Activated T-cell treated with anti-CD3 and anti-CD28 coated beads, Interleukin-2, amount 50 U/mL, for 72 hours (primary cell): ENCODE measurements at places on chromosomes 2 and 18. TPM values are rescaled to one million over a fixed set of nuclear protein-coding genes. Genes with fewer than 3 reads are reported as not detected.

The SPAG16 gene
- 9.0 TPM for total RNA-seq

The PCARE gene
- not detected for total RNA-seq

The MROH2A gene
- not detected for total RNA-seq

The FBXO48 gene
- 3.7 TPM for total RNA-seq

The CYP27C1 gene
- total RNA-seq, result not detected

GRCh38 chr2:143132355-143132754, 3.1 kb downstream of the ARHGAP15 start:
- peak overlapping the region; percentile 8 for H3K27ac ChIP-seq
- peak overlapping the region; percentile 97 for H3K4me3 ChIP-seq
- peaks cover 23% of the 10 kb centered on the region for H3K36me3 ChIP-seq

- H3K27me3 ChIP-seq, result peaks cover 18% of the 10 kb centered on the region
- no peak overlapping the region for H3K4me3 ChIP-seq
- no peak overlapping the region for H3K27ac ChIP-seq
- no peak for DNase-seq
Measured at GRCh38 chr2:217903142-217903858, 99.5 kb downstream of the TNS1 start.

GRCh38 chr18:52200406-52200805, 139.6 kb upstream of the DCC start:
- DNase-seq, result no peak
- no peak overlapping the region for H3K27ac ChIP-seq
- H3K4me1 ChIP-seq, result no peaks in the 10 kb centered on the region
- H3K36me3 ChIP-seq, result no peaks in the 10 kb centered on the region

- no peak for DNase-seq
- H3K36me3 ChIP-seq, result peaks cover 9% of the 10 kb centered on the region
- H3K4me1 ChIP-seq, result no peaks in the 10 kb centered on the region
- no peaks in the 10 kb centered on the region for H3K27me3 ChIP-seq
- H3K4me3 ChIP-seq, result no peak overlapping the region
- no peak overlapping the region for H3K27ac ChIP-seq
Measured at GRCh38 chr18:79151191-79151590, 82.0 kb downstream of the ATP9B start.

GRCh38 chr2:161992531-161992930, 81.5 kb downstream of the DPP4 start:
- H3K27ac ChIP-seq, result peak overlapping the region; percentile 96
- H3K27me3 ChIP-seq, result no peaks in the 10 kb centered on the region
- peak; percentile 54 for DNase-seq
- peaks cover 4% of the 10 kb centered on the region for H3K36me3 ChIP-seq

- no peaks in the 10 kb centered on the region for H3K27me3 ChIP-seq
- no peak overlapping the region for H3K27ac ChIP-seq
- DNase-seq, result no peak
- H3K36me3 ChIP-seq, result no peaks in the 10 kb centered on the region
- H3K4me1 ChIP-seq, result no peaks in the 10 kb centered on the region
Measured at GRCh38 chr2:70330476-70330875, 28.6 kb upstream of the FAM136A start.

DNA sequence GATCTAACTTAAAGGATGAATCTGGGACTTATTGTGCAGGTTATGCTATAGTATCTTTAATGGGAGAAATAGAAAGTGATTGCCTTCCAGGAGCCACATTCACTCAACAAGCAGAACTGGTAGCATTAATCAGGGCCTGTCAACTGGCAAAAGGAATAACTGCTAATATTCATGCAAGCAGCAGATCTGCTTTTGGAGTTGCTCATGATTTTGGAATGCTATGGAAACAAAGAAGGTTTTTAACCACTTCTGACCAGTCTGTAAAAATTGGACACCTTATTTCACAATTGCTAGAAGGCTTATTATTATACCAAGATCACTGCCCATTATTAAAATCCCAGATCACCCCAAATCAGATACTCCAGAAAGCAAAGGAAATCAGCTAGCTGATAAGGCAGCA, 200.4 kb downstream of the MREG start:
- peaks cover 4% of the 10 kb centered on the region for H3K27me3 ChIP-seq
- no peak overlapping the region for H3K4me3 ChIP-seq
- no peak for DNase-seq
- H3K4me1 ChIP-seq, result peaks cover 15% of the 10 kb centered on the region
- H3K27ac ChIP-seq, result no peak overlapping the region

- H3K4me1 ChIP-seq, result peaks cover 35% of the 10 kb centered on the region
- H3K4me3 ChIP-seq, result peak overlapping the region; percentile 8
- no peaks in the 10 kb centered on the region for H3K36me3 ChIP-seq
Measured at GRCh38 chr2:33320573-33320972, 155.9 kb upstream of the RASGRP3 start.

DNA sequence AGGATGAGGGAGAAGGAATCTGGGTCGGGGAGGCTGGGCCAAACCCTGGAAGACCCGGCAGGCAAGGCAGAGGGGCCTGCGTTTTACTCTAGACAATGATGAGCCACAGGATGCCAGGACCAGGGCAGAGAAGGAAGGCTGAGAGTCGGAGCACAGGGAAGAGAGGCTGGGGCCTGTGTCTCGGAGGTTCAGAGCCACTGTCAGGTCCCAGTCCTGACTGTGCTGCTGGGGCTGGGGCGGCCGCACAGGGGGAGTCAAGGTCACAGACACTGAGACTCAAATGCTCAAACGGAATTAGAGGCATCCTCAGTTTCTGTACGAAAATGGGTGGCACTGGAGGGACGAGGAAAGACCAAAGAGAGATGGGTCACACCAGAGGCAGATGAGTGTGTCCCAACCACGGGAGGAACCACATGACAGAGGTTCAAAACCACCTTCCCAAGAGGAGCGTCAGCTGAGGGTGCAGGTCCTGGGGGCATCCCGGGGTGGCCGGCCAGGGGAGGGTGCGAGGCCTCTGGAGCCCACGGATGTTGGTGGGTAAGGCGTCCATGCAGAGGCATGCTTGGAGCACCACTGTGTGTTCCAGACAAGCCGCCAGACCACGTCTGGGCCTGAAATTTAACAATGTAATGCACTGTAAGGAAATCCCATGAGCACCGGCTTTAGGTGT, 14.7 kb downstream of the HDAC4 start:
- peak overlapping the region; percentile 33 for H3K27ac ChIP-seq
- no peak overlapping the region for H3K4me3 ChIP-seq
- H3K4me1 ChIP-seq, result peaks cover 26% of the 10 kb centered on the region
- no peaks in the 10 kb centered on the region for H3K27me3 ChIP-seq

DNA sequence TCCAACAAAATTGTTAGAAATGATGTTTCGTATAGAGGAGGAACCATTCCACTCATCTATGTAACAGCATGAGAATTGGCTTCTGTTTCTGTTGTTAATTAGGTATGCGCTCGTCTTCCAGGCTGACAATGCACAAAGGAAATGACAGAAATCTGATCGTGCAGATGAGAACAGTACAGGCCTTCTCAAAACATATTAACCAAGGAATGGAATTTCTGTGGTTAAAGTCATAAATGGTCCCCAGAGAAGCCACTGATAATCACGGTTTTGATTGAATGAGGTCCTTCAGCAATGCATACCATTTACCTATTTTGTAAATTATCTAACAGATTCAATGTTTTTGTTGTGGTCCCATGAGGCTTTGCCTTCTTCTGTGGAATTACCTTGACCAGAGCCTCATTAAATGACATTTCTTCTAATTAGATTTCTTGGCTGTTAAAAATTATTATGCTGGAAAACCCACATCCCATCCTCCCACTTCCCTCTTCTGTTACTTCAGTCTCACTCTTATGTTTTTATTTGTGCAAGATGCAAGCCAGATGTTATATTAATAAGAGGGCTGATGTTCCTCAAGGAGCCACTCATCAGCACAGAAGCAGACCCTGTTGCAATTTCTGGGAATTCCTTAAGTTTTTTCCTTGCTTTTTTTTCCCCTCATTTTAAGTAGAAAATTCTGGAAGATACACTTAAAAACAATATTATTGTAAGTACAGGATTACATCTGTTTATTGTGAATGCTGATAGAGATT, 395.8 kb downstream of the PID1 start:
- H3K36me3 ChIP-seq, result no peaks in the 10 kb centered on the region
- H3K27me3 ChIP-seq, result no peaks in the 10 kb centered on the region
- H3K4me1 ChIP-seq, result no peaks in the 10 kb centered on the region

DNA sequence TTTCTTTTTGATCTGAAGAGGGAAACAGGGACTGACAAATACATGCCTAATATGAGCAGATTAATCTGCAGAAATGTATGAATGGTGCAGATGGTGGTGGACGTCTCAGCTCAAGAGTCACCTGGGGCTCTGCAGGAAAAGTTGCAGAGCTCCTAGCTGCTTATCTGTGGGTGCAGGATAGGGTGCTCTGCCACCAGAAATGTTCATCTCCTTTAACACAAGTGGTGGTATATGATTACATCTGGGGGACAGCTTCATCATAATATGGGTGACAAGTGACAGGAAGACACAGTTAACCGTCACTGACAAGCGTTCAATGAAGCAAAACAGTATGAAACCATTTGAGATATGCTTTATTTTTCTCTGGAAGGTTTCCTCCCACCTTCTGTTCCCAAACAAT, 121.2 kb upstream of the LINC00305 start:
- no peak for DNase-seq
- H3K4me3 ChIP-seq, result no peak overlapping the region
- no peaks in the 10 kb centered on the region for H3K27me3 ChIP-seq

GRCh38 chr2:121167411-121167810, 117.6 kb downstream of the TFCP2L1 start:
- no peak overlapping the region for H3K4me3 ChIP-seq
- H3K36me3 ChIP-seq, result peaks cover 6% of the 10 kb centered on the region
- no peak for DNase-seq
- H3K27me3 ChIP-seq, result no peaks in the 10 kb centered on the region

- peaks cover 67% of the 10 kb centered on the region for H3K27me3 ChIP-seq
- no peak for DNase-seq
- H3K4me1 ChIP-seq, result peaks cover 82% of the 10 kb centered on the region
- H3K4me3 ChIP-seq, result peak overlapping the region; percentile 71
- H3K27ac ChIP-seq, result no peak overlapping the region
- peaks cover 5% of the 10 kb centered on the region for H3K36me3 ChIP-seq
Measured at GRCh38 chr2:111050701-111051376, 69.9 kb upstream of the BCL2L11 start.

DNA sequence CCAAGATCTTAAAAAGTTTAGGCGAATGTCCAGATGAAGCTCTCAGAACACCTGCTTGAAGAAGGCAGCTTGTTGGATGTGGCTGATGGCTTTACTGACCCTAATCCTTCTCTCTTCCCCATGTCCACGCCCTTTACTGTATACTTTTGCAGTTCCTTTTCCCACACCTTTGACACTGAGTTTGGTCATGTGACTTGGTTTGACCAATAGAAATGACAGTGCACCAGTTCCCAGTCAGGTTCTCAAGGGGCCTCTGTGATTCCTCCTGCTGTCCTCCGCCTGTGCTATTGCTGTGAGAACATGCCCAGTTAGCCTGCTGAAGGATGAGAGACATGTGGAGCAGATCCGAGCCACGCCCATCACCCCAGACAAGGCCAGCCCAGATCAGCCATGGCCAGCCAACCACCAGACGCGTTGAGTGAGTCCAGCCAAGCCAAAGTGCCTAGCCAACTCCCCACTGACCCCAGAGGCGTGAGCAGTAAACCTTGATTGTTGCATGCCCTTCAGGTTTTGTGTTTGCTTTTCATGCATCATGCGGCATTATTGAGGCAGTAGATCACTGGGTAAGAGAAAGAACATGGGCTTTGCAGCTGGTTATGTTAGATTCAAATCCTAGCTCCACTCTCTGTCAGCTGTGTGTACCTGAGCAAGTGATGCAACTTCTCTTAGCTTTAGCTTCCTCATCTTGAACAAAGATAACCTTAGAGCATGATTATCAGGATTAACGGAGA, 258.0 kb upstream of the SIX2 start:
- H3K4me1 ChIP-seq, result peaks cover 4% of the 10 kb centered on the region
- peaks cover 52% of the 10 kb centered on the region for H3K27me3 ChIP-seq
- H3K27ac ChIP-seq, result no peak overlapping the region
- H3K36me3 ChIP-seq, result no peaks in the 10 kb centered on the region
- H3K4me3 ChIP-seq, result no peak overlapping the region

GRCh38 chr2:241862775-241863535, 4.3 kb upstream of the PDCD1 start:
- DNase-seq, result peak; percentile 57
- peaks cover 5% of the 10 kb centered on the region for H3K36me3 ChIP-seq
- peaks cover 80% of the 10 kb centered on the region for H3K4me1 ChIP-seq
- peak overlapping the region; percentile 85 for H3K27ac ChIP-seq
- peaks cover 35% of the 10 kb centered on the region for H3K27me3 ChIP-seq
- peak overlapping the region; percentile 80 for H3K4me3 ChIP-seq

GRCh38 chr18:59861963-59862819, 37.6 kb upstream of the PMAIP1 start:
- no peaks in the 10 kb centered on the region for H3K27me3 ChIP-seq
- H3K27ac ChIP-seq, result no peak overlapping the region
- no peak overlapping the region for H3K4me3 ChIP-seq
- no peaks in the 10 kb centered on the region for H3K36me3 ChIP-seq
- DNase-seq, result no peak
